ENCODE measurements at places on chromosomes 5 and 9.

GRCh38 chr5:14173377-14174229 lies 30.5 kb downstream of the TRIO start:
- no peak for DNase-seq

- DNase-seq = no peak
Observed at GRCh38 chr9:79371301-79371700, 200.5 kb upstream of the TLE4 start.

GRCh38 chr9:27432308-27432707 lies 91.8 kb upstream of the IFNK start:
- no peak for DNase-seq

GRCh38 chr9:80555782-80556325 lies 984.1 kb downstream of the TLE4 start:
- no peak for DNase-seq

DNA sequence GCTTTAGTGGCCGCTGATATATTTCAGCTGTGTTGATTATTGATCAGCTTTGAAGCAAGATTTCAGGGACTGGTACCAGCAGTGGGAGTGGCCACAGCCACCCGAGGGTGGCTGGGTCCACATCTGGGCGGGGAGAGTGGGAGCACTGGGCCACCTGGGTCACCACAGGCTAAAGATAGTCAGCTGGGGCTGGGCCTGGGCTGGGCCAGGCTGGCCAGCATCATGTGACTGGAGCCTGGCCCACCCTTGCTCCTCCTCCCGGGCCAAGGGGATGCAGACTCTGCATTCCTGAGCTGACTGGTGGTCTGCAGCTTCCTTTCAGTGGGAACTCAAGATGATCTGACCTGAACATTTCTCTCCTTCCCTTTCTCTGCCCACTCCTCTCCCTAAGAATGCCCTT lies 27.1 kb downstream of the LARP1 start:
- no peak for DNase-seq

- no peak for DNase-seq
Observed at GRCh38 chr5:81626524-81626923, 124.4 kb downstream of the SSBP2 start.

DNA sequence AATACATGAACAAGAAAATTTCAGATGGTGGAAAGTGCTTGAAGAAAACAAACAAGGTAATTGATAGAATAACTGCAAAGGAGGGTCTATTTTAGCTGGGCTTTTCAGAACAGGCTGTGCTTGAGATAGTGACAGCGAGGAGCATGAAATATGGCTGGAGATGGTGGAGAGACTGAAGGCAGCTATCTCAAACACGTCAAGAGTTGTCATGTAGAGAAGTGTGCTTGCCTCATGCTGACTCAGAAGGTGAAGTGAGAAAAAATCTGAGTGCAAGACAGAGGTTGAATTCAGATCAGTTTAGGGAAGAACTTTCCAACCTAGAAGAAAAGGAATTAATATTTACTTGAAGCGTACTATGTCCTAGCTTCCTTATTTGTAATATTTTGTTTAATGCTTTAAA lies 115.5 kb upstream of the RANBP3L start:
- DNase-seq = no peak

GRCh38 chr9:91163444-91163772 lies 198.3 kb downstream of the AUH start:
- no peak for DNase-seq

DNA sequence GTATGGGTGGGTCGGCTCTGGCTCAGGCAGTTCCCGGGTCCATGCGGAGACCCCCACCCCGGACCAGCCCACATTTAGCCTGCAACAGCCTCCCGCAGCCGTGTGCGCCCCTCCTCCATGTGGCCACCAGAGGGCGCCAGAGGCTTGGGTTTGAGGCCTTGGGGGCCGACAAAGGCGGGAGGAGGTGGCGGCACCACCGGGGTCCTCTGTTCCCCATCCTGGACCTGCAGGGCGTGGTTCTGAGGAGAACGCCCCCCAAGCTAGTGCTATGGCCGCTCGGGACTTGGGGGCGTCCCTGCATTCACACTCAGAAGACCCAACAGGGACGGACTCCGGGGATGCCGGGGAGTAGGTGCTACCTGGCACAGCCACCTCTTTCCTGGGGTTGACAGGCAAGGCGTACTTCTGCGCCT lies 16.5 kb downstream of the ASS1 start:
- DNase-seq = peak; percentile 50

DNA sequence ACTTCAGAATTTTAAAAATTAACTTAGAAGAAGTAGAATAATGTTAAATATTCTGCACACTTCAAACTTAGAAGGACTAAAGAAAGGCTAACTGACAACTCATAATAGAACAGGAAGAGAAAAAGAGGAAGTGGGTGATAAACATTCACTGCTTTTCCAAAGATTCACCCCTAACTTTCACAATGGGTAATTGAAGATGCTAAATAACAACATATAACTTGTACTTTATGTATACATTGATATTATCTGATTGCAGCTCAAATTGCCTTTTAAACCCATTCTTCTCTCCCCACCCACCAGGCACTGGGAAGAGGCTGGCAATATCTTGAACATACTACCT lies 376.6 kb downstream of the EFNA5 start:
- DNase-seq = no peak

DNA sequence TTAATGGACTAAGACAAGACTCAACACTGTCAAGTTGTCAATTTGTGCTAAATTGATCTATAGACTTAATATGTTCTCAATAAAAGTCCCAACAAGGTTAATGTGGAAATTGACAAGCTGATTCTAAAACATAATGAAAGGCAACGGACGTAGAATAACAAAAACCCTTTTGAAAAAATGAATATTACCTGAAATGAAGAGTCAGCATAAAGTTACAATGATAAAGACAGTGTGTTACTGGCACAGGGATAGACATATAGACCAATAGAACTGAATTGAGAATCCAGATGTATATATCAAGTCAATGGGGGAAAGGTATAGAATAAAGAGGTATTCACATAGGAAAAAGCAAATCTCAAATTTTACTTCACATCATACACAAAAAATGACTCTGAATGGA lies 37.7 kb upstream of the BARX1 start:
- no peak for DNase-seq

DNA sequence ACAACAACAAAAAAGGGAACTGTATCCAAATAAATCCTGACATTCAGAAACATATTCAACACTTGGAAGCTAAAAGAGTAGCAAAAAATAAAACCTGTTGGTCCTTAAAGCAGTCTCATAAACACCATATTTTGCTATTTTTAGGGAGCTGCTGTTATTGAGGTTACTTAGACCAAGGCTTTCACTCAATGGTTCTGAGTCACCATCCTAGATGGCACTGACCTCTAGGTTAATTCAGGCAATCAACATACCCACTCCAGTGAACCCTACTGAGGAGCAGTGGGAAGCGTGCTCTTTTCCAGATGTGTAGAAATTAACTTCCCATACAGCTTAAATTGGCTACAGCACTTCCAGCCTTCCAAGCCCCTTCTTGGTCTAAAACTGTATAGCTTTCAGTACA lies 5.2 kb downstream of the GNAQ start:
- no peak for DNase-seq

DNA sequence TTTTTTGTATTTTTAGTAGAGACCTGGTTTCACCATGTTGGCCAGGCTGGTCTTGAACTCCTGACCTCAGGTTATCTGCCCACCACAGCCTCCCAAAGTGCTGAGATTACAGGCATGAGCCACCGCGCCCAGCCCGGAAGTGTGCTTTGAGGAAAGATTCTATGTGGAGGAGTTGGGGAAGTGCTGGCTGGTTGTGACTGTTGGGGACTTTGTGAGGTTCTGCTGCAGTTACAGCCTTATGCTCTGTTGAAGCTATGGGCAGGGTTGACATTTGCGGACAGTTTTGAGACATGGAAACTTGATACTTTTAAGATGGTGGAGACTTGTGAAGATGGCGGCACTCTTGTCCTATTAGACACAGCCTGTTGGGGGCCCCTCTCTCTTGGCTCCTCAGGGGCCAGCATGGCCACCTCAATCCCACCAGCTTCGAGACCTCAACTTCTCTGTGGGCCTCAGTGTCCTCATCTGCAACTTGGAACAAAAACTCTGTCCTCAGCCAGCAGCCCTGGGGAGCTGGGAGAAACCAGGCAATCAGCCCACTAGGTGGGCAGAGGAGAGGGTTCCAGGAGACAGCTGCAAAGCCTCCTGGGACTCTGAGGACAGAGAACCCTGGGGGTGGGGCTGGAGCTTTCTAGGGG lies 24.9 kb downstream of the C9orf50 start:
- DNase-seq = no peak

GRCh38 chr5:108735790-108736189 lies 11.9 kb upstream of the FER start:
- no peak for DNase-seq

GRCh38 chr5:175887463-175887862 lies 16.1 kb downstream of the CPLX2 start:
- DNase-seq = no peak

- no peak for DNase-seq
Observed at GRCh38 chr9:86983620-86984259, 36.4 kb upstream of the GAS1 start.

DNA sequence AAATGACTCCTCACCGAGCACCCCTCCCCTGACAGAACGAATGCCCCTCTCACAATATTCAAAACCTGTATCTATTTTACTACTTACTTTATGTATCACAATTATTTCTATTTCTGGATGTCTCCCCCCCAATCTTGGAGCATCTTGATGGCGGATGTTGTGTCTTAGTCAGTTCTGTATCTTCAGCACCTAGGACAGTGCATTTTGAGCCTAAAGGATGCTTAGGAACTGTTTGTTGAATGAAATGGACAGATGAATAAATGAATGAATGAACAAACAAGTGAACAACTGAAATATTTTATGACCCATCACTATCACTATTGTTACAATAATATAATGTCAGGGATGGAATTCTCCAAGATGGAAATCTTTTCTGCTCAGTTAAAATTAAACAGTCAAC lies 295.7 kb downstream of the DNAH5 start:
- DNase-seq = no peak

GRCh38 chr5:10502578-10502977 lies 60.9 kb downstream of the ROPN1L start:
- DNase-seq = no peak

- no peak for DNase-seq
Observed at GRCh38 chr9:106218427-106218826, 524.1 kb downstream of the TMEM38B start.

GRCh38 chr9:101849102-101849707 lies 110.8 kb upstream of the GRIN3A start:
- DNase-seq = no peak

GRCh38 chr5:57497733-57498132 lies 15.1 kb upstream of the ACTBL2 start:
- no peak for DNase-seq

DNA sequence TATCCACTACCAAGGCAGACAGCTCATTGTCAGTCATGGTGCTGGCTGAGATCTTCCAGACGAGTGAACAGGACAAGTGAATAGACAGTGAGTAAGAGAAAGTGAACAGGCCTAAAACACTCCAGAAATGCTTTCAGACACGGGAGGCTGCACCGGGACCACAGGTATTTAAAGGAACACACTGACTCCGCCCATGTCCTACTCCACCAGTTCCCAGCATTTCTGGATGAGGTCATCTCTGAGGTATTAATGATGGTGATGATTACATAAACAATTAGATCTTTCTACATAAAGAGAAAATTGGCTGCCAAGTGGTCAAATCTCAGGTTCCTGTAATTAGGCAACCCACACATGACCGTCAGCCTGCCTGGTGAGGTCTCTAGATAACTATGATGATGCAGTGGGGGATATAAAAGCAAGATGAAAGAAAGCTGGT lies at the start of gene ACTBL2:
ACTBL2 (minus strand) TSS at position 141 of the 436 bp plus-strand sequence; CDS start at position 37, 104 bp downstream.
- no peak for DNase-seq

GRCh38 chr5:149060325-149060724 lies 2.5 kb downstream of the SH3TC2 start:
- DNase-seq = no peak

- DNase-seq = no peak
Observed at GRCh38 chr9:16429671-16430070, 440.8 kb downstream of the BNC2 start.

DNA sequence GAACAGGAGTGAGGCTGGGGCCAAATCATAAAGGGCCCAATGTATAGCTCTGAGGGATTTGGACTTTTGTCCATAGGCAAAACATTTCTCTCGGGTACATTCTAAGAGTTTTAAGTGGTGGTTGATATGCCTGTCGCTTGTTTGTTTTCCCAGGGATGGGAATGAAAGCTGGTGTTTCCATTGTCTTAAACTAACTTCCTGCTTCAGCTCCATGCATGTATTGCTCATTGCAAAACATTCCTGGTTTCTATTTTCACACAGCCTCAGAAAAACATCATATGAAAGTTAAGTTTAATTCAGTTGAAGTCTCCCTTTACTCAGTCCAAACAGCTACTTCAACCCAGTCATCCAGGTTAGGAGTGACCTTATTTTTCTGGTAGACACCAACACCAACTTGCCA lies 235.0 kb downstream of the ACTL7B start:
- no peak for DNase-seq

- DNase-seq = no peak
Observed at GRCh38 chr5:55708732-55709131, 3.4 kb downstream of the SLC38A9 start.

GRCh38 chr5:3345195-3345594 lies 250.4 kb upstream of the IRX1 start:
- no peak for DNase-seq

DNA sequence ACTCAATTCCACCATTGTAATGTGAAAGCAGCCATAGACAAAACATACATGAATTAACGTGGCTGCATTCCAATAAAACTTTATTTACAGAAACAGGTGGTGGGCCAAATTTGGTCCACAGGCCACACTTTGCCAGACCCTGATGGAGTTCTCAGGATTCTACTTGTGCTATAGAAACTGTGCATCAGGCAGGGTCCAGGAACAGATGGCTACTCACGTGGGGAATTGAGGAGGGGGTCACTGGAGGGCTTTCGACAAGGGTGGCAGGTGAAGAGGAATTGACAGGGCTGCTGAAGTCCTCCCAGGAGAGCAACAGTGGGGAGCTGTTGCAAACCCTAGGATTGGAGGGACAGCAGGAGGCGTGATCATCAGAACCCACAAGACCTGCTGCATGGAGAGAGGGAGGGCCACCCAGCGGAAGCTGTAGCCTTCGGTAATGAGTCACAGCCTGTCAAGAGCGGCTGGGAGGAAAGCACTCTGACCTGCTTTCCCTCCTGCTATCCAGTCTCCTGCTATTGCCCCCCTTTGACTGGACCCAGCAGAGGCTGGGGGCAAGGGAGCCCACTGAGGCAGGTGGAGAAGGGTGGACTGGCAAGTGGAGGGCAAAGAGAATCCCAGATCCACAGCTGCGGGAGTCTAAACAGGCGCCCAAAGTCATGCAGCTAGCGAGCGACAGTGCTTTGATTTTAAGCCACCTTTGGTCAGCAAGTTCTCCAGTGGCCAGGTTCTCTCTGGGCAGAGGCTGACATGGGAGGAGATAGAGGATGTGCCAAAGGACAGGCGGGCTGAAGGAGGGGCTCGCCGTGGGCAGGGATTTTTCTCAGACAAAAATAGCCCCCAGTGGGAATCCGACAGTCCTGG lies 138.3 kb upstream of the SMIM23 start:
- no peak for DNase-seq

Data from stimulated activated CD8-positive, alpha-beta memory T cell treated with anti-CD3 and anti-CD28 coated beads, Interleukin-15, amount 100 ng/mL, for 1 hour (primary cell).